A549 treated with GW870086 at 1 μM for 4 hours (cell line): ENCODE measurements at places on chromosomes 5 and 9. TPM values are rescaled to one million over a fixed set of nuclear protein-coding genes. Genes with fewer than 3 reads are reported as not detected.

The MFAP3 gene
- 19.2 to 35.5 TPM (median 25.3 TPM) in 5 replicates for total RNA-seq

The PCDHB14 gene
- total RNA-seq: 0.02 to 0.13 TPM (median 0.07 TPM) in 5 replicates

The CACNA1B gene
- 0.01 to 0.12 TPM (median 0.05 TPM) in 5 replicates for total RNA-seq

The TXNDC8 gene
- total RNA-seq: not detected in 5 replicates

The SPINK13 gene
- total RNA-seq: not detected in 5 replicates

The F2RL2 gene
- total RNA-seq: 3.4 to 3.7 TPM (median 3.5 TPM) in 5 replicates

The CDX1 gene
- total RNA-seq: not detected in 5 replicates

The NTRK2 gene
- total RNA-seq: 0.01 TPM in 2 of 5 replicates, not detected in the others

The CCIN gene
- not detected in 5 replicates for total RNA-seq

The SPACA9 gene
- total RNA-seq: 4.1 to 5.3 TPM (median 4.9 TPM) in 5 replicates

The PDE8B gene
- 1.5 to 2.1 TPM (median 1.7 TPM) in 5 replicates for total RNA-seq

The TMOD1 gene
- 1.6 to 2.4 TPM (median 2.1 TPM) in 5 replicates for total RNA-seq

The TMEM171 gene
- total RNA-seq: 3.9 to 7.8 TPM (median 6.6 TPM) in 5 replicates

The NUTM2F gene
- total RNA-seq: not detected in 5 replicates

The HMCN2 gene
- total RNA-seq: 0.05 to 0.08 TPM (median 0.06 TPM) in 5 replicates

The SHOC1 gene
- 0.05 TPM in 1 of 5 replicates, not detected in the others for total RNA-seq

The PTPRD gene
- total RNA-seq: 0.10 to 0.25 TPM (median 0.16 TPM) in 5 replicates
